NCI-H1048 (cell line): ENCODE measurements at places on chromosomes 16 and 17.

- DNase-seq: no peak
These were observed 77.3 kb upstream of the ASIC2 start for GRCh38 chr17:33370401-33370800.

DNA sequence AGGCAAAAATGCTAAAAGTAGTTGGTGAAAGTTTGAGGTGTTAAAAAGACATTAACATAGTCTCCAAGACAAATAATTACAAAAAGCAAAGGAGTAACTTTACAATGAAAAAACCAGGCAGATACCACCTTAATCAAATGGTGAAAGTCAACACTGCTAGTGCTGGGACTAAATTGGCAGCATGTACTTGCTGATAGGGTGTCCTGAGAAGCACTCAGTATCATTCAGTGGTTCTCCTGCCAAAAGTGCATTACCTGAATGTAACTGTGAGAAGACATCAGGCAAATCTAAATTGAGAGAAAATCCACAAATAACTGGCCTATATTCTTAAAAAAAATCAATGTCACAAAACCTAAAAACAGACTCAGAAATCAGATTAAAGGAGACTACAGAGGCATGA lies 8.0 kb downstream of the KIAA0753 start:
- no peak for DNase-seq

DNA sequence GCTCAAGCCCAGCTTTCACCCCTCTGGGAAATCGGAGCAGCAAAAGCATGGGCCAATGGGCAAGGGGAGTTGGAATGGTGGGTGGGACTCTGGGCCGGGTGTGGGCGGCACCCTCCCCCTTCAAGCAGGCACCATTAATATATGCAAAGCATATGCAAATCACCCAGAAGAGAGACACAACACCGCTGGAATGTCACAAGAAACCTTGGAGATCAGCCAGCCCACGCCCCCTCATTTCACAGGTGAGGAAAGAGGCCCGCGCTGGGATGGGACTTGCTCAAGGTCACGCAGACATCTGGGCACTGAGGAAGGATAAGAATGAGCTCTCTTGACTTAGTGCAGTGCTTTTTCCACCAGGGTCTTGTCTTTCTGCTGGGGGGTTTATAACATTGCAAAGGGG lies 4.8 kb downstream of the SRCIN1 start:
- peak; percentile 88 for DNase-seq

DNA sequence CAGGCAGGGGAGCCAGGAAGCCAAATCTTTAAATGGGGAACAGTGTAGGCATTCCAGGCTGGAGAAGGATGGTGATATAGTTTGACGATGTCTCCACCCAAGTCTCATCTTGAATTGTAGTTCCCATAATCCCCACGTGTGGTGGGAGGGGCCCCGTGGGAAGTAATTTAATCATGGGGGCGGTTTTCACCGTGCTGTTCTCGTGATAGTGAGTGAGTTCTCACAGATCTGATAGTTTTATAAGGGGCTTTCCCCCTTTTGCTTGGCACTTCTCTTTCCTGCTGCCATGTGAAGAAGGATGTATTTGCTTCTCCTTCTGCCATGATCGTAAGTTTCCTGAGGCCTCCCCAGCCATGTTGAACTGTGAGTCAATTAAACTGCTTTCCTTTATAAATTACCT lies 28.8 kb downstream of the GINS3 start:
- DNase-seq: no peak

DNA sequence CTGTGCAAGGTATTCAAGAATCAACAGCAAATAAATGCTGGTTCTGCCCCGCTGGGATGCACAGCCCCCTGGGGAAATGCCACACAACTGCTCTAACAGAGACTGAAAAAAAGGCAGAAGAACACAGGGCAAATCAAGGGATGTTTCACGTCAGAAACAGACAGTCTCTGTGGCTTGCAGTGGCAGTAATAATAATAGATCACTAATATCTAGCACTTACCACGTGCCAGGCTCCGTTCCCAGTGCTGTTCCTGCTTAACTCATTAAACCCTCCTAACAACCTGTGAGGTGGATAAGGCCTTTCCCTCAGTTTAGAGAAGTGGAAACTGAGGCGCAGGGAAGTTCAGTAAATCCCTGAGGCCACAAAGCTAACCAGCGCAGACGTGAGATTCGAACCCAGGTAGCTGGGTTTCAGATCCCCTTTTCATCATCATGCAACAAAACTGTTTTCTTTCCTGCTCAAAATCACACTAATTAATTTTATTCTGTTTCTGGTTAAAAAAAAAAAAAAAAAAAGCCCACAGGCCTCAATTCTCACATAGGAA lies 36.7 kb downstream of the ARHGAP17 start:
- no peak for DNase-seq

GRCh38 chr16:78257376-78257728 lies 157.9 kb downstream of the WWOX start:
- DNase-seq: no peak

DNA sequence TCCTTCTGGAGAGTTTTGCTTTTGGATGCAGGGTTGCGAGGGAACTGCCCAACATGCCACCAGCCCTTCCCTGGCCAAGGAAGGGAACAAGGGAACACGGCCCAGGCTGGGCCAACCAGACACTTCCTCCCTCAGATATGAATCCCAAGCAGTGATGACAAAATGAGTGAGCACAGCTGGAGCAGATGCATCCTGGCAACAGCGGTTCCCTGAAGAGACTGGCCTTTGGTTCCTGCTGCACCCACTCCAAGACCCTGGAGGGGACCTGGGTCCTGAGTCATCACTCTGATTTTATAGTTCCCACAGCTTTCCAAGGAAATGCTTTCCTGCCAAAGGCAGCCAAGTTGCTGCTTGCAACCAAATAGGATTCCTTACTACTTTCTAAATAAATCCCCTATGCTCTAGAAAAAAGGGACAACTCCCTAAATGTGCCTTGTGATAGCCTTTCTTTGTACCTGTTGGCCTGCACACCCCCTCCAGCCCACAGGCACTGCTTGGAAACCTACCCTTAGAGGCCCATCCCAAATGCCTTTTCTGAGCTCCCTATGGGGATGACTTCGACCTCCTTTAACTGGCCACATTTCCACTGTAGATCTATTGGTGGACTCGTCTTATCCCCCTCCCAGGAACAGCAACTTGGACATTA lies 5.3 kb downstream of the ST3GAL2 start:
- no peak for DNase-seq

GRCh38 chr17:67265436-67266019 lies 20.5 kb upstream of the HELZ start:
- no peak for DNase-seq

- DNase-seq: no peak
These were observed 21.8 kb upstream of the DNAI2 start for GRCh38 chr17:74252211-74252610.

DNA sequence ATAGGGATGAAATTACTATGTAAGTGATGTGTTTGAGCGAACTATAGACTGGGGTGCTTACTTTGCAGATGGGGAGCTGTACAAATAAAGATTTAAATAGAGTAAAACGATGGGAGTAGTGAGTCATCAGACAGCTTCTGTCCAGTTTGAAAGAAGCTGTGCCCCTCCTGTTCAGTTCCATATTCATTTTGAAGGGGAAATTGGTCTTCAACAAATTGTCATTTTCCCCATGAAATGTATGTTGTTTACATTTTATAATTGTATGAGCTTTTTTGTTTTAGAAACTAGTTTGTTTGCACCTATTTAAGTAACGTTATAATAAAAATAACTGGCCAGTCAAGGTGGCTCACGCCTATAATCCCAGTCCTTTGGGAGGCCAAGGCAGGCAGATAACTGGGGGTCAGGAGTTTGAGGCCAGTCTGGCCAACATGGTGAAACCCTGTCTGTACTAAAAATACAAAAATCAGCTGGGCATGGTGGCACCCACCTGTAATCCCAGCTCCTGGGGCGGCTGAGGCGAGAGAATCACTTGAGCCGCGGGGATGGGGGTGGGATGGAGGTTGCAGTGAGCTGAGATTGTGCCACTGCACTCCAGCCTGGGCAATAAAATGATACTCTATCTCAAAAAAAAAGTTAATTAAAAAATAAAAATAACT lies 20.2 kb downstream of the SEC14L1 start:
- no peak for DNase-seq

DNA sequence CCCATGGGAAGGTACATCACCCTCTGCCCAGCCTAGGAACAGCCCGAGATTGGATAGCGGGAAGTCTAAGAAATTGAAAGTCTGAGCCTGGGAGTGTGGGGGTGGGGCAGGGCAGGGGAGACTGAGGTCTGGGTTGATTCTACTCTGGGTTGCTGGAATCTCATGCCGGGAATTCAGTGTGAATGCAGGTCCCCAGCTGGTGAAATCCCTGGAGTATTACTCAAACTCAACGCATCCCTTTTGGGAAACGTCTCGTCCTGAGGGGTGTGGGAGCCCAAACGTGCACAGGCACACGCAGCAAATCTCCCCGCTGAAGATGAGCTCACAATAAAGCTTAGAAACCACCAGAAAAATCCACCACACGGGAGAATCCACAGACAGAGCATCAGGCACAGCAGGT lies 55.4 kb downstream of the SOCS1 start:
- DNase-seq: no peak

DNA sequence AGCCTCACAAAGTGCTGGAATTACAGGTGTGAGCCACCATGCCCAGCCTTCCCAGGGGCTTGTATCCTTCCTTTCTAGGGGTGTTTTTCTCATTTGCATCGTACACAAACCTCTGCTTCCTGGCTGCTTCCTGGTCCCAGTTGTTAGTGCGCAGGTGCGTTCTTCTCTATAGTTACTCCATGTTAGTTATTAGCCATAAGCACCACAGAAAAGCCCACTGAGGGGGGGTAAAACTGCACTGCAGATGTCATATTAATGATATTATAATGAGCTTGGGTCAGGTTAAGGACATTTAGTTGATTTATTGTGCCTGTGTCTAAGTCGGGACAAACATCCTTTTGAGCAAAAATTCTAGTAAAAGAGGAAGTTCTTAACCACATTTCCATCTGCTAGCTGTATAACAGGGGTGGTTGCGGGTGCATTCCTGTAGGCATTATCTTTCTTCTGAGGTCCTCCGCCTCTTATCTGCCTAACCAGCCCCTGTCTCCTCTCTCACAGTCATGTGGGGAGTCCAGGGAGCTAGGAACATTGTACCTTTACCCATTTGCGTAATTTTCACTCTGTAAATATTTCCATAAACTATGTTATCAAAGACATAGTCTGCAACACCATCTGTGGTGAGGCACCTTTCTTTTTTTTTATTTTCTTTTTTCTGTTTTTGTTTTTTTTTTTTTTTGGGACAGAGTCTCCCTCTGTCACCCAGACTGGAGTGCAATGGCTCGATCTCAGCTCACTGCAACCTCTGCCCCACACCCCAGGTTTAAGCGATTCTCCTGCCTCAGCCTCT lies 23.6 kb upstream of the ATF7IP2 start:
- no peak for DNase-seq

DNA sequence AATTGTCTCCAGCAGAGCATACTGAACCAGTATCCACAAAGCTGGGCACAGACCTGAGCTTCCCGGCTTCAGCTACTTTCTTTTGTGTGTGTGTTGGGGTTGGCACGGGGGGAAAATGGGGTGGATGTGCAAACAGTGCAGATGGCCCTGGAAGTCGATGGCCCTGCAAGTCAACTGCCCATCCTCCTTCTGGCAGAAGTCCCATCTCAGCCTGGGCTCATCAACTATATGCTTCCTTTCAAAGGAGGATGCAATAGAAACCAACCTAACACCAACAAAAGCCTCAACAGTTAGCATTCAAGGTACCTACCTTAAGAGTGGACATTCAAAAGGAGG lies 55.7 kb downstream of the SOX9 start:
- no peak for DNase-seq

DNA sequence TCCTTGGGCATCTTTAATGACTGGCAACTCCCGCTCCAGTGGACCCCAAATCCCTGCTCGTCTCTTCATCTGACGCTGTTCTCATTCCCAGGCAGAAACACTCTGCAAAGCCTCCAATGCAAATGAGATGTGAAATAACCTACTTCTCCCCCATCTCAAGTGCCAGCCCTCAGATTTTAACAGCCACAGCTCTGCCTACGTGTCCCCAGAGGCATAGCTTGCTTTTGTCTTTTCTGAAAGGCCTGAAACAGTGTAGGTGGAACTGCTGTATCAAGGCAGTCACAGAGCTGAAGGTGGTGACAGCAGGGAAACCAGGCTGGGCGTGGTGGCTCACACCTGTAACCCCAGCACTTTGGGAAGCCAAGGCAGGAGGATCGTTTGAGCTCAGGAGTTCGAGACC lies 14.7 kb downstream of the RPH3AL start:
- DNase-seq: no peak

DNA sequence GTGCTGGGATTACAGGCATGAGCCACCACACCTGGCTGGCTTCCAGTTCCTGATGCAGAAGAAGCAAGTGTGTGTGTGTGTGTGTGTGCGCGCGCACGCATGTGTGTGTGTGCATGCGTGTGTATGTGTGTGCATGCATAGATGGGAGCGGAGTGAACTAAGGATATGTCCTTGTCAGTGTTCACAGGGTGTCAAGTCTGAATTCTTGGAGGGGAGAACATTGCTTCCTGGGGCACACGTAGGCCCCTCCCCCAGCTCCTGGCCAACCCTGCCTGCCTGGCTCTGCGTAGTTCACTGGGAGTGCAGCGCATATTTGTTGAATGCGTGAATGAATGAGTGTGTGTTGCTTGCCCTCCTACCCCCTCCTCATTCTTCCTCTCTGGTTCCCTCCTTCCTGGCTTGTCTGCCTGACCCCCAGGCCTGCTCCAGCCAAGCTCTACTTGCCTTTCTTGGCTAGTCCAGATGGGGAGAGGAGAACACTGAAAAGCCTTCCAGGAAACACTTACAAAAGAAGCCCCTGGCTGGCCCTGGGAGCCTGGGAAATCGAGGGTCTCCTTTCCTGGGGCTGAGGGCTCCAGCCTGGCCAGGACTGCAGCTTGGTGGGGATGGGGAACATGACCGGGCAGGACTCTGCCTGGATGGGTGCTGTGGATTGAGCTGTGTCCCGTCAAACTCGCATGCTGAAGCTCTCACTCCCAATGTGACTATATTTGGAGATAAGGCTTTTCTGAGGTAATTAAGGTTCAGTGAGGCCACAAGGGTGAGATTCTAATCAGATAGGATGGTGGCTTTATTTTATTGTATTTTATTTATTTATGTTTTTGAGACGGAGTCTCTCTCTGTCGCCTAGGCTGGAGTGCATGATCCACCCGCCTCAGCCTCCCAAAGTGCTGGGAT lies 27.9 kb downstream of the IGFBP4 start:
- no peak for DNase-seq

- no peak for DNase-seq
These were observed 373 bp downstream of the CMC2 start for GRCh38 chr16:81006211-81006812.

GRCh38 chr16:15980329-15980728 lies 30.9 kb downstream of the ABCC1 start:
- no peak for DNase-seq

- no peak for DNase-seq
These were observed 142.4 kb upstream of the NOL11 start for GRCh38 chr17:67575325-67575724.
